Brain microvascular endothelial cell (primary cell): ENCODE measurements at places on chromosomes 4 and X.

DNA sequence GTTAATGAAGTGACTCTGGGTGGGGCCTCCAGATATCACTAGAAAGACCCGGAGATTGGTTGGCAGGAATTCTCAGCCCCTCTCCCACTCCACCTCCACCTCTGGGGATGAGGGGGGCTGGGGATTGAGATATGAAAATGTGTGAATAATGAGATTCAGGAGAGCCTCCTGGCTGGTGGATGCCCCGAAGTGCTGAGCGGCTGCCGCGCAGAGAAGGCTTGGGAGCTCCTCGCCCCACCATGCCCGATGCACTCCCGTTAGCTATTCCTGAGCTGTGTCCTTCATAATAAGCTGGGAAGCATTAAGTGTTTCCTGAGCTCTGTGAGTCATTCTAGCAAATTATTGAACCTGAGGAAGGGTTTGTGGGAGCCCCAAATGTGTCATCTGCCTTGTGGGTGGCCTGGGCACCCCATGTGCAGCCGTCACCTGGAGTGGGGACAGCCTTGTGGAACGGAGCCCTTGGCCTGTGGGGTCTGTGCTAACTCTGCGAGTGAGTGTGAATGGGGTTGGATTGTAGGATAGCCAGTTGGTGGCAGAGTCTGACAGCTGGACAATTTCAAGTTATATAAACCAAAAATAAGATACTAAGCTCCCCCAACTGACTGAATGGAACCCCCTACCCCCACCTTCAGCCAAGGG, 4.4 kb upstream of the MAEA start:
- no peak for DNase-seq

DNA sequence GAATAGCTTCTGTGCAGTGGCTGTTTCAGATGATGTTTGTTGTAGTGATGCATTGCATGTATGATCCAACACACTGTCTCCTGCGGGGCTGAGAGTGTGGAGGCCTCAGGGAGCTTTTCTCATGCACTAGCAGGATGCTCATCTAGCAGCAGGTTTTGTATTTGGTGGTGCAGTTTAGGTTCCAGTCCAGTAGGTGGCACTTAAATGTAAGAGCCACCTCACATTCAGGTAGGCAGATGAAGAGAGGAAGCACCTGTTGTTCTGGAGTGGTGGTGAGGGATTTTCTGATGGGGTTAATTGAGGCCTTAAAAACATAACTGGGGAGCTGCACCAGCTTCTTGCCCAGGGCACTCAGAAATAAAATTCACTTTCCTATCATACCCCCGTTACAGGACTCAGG, 300.9 kb downstream of the SPIN4 start:
- DNase-seq: no peak

DNA sequence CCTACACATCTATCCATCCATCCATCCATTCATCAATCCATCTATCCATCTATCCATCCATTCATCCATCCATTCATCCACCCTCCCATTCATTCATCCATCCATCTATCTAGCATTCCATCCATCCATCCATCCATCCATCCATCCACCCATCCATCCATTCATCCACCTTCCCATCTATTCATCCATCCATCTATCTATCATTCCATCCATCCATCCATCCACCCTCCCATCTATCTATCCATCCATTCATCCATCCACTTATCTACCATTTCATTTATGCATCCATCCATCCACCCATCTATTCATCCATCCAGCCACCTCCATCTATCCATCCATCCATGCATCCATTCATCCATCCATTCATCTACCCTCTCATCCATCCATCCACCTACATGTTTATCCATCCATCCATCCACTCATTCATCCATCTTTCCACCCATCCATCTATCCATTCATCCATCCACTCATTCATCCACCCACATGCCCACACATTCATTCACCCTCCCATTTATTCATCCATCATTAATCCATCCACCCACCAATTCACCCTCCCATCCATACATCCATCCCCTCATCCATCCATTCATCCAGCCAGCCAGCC, 258.5 kb downstream of the CRLF2 start:
- no peak for DNase-seq

DNA sequence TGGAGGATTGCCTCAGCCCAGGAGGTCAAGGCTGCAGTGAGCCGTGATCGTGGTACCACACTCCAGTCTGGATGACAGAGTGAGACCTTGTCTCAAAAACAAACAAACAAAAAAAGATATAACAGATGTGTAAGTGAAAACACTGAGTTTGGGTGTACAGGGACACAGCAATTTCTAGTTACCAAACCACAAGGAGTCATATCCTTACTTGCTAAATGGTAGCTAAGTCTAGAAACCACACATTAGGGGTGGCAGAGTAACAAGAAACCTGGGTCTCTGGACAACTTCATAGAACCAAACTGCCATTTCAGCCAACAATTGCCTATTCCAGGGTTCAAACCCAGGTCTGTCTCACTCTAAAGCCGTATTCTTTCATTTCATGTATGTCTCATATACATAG, 20.8 kb downstream of the PPEF2 start:
- no peak for DNase-seq
